Stimulated activated CD4-positive, alpha-beta T cell treated with anti-CD3 and anti-CD28 coated beads, Interleukin-15, amount 100 ng/mL, for 1 hour (primary cell): ENCODE measurements at places on chromosomes 1 and 21.

GRCh38 chr1:176609556-176610408, 146.8 kb downstream of the PAPPA2 start:
- no peak for DNase-seq

DNA sequence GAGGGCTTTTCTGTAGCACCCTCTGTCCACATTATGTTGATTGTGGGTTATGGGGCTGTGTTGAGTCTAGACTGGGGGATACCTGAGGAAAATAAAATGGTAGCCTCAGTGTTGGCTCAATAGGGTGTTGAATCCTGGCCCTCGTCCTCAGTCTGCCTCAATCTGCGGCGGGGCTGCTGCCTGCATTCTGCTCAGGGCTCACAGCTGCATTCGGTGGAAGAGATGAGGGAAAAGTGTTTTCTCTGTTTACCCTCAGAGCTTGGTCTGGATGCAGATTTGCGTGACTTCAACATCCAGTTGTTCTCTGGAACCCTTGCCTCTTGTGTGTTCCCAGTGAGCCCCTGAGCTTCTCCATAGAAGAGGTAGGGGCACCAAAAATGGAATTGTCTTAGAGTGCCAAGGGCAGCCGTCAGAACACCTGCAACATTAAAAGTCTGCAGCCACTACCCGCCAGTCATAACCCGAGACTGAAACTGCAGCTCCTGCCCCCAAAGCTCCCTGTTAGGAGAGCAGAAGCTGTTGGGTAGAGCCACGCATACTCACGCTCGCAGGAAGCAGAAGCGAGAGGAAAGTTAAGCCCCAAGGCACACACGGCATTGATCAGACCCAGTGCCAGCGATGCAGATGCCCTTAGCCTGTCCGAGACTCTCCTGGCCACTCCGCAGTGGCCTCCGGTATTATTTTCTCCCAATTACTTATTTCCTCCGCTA, 215.3 kb upstream of the C1orf174 start:
- no peak for DNase-seq

GRCh38 chr1:70737125-70737524, 310.5 kb downstream of the PTGER3 start:
- no peak for DNase-seq

DNA sequence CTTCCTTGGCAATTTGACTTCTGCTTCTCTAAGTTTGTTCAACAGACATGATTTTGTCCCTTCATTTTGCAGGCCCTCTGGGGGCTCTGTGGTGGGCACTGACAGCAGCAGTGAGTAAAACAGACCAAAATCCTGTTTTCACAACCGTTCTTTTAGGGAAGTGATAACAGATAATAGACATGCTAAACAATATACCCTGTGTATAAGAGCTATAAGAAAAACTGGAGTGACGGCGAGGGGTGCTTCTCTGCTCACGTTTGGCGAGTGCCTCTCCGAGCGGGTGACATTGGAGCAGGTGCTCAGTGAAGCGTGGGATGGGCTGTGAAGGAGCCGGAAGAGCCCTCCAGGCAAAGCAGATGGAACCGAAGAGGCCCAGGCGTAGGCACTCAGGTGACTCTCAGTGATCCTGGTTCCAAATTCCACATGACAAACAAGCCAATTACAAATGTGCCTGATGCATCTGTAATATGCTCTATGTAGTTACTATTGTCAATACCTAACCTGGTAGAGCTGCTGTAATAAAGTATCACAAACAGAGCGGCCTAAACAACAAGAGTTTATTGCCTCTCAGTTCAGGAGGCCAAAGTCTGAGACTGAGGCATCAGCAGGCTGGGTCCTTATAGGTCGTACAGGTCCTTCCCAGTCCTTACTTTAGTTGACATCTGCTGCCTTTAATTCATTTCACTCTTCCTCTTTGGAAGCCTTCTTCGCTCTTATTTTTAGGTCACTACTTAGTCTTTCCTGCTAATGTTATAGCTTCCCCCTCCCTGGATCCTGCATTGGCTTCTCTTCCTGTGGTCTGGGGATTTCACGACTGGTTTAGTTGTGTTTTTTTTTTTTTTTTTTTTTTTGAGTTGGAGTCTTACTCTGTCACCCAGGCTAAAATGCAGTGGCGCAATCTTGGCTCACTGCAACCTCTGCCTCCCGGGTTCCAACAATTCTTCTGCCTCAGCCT, 20.1 kb downstream of the OR2B11 start:
- no peak for DNase-seq

- DNase-seq = no peak
Measured at GRCh38 chr1:162635418-162635817, 3.2 kb downstream of the DDR2 start.

- no peak for DNase-seq
Measured at GRCh38 chr1:14215151-14215550, 383.3 kb upstream of the KAZN start.

DNA sequence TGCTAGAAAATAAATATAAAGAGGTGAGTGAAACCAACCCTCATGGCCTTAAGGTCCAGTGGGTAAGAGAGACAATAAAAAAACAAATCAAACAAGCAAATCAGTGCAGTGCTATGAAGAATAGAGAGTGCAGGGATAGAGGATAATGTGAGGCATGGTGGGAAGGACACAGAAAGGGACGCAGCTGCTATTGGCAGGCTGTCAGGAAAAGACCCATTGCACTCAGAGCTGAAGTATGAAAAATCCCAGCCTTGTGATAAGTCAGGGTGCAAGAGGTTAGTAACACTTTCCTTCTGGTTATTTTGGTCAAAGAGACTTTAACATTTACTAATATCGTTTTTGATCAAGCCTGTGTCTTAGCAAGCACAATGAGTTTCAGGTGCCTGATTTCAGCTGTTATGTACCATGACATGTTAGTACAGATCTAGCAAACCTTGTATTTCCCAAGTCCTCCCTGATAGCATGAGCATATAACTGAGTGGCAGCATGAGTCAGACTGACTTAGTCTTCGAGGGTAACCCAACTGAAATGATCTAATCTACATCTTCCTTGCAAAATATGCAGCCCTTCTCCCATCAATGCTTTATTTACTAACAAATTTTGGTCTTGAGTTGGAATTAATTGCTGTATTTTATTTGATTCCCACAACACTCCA, 31.7 kb downstream of the CHML start:
- DNase-seq = no peak
